Transverse colon (tissue), 4 donors: ENCODE measurements at places on chromosomes 1 and 21.
A peak's percentile ranks its signal among the peaks of the same experiment; 100 is the strongest.

- peak; percentile 69 for DNase-seq
Measured at GRCh38 chr1:209769171-209769904, 13.5 kb downstream of the TRAF3IP3 start.

- peak; percentile 15 for DNase-seq
Measured at GRCh38 chr1:206808615-206809014, 36.3 kb upstream of the IL10 start.

GRCh38 chr1:194466706-194467105, 1280.3 kb upstream of the B3GALT2 start:
- no peak for DNase-seq

GRCh38 chr1:63322114-63322943, at the start of gene FOXD3:
TSS of gene FOXD3 (plus strand) at chr1:63322567. CDS start at chr1:63323059, 492 bp downstream.
- peak; percentile 71 for DNase-seq

DNA sequence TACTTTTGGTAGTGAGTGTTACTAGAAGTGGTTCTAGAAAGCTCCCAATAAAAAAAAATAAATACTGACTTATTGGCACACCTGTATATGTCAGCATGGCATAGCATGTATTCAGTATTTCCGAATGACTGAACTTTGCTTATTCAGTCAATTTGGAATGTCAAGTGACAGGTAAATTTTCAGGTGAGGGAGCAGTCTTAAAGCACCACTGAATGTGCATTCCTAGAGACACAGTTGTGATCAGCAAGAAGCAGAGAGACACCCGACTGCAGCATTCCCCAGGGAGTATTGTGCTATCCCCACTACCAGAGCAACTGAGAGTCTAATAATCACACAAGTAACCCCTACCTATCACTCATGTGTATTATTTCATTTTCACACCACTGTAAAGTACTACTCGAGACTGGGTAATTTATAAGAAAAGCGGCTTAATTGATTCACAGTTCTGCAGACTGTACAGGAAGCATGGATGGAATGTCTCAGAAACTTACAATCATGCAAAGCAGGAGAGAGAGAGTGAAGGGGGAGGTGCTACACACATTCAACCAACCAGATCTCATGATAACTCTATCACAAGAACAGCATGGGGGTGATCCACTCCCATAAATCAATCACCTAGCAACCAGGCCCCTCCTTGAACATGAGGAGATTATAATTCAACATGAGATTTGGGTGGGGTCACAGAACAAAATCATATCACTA, 201.5 kb downstream of the TBX15 start:
- no peak for DNase-seq

DNA sequence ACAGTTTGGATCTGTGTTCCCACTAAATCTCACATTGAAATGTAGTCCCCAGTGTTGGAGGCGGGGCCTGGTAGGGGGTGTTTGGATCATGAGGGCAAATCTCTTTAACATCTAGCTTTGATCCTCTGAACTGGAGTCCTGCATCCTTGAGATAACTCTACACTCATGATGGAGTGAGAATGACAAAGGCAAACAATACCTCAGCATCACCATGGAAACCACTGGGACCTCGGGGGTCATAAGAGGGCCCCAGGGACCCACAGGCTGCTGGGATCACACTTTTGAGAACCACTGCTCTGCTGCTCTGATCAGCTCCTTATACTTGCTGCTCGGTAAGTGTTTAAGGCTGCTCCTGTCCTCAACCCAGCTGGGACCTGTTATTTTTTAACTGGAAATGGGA, 13.4 kb upstream of the OBSCN start:
- no peak for DNase-seq

DNA sequence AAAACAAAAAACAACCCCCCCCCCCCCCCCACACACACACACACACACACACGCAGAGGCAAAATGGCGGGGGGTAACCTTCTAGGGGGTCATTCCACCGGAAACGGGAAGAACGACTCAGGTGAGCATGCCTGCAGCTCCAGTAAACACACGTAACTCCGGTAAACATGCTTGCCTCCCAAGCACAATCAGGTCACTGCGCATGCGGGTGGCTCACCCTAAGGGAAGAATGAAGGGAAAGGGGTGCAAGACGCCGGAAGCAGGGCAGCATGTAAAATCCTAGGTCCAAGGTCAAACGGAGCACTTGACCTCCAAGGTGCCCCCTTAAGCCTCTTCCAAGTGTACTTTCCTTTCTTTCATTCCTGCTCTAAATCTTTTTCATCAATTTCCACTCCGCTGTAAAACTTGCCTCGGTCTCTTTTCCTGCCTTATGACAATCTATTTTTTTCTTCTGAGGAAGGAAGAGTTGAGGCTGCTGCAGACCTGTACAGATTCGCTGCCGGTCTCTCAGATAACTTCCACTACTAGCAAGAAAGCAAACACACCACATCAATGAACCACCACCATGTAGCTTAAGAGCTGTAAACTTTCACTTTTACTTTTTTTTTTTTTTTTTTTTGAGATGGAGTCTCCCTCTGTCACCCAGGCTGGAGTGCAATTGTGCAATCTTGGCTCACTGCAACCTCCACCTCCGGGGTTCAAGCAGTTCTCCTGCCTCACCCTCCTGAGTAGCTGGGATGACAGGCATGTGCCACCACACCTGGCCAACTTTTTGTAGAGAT, 21.0 kb upstream of the CBR3 start:
- peak; percentile 85 for DNase-seq

GRCh38 chr1:224493269-224493668, 58.7 kb upstream of the WDR26 start:
- DNase-seq = no peak

GRCh38 chr1:214525535-214526019, 25.8 kb downstream of the PTPN14 start:
- no peak for DNase-seq

GRCh38 chr1:25795211-25795610, 4.8 kb upstream of the SELENON start:
- no peak for DNase-seq

DNA sequence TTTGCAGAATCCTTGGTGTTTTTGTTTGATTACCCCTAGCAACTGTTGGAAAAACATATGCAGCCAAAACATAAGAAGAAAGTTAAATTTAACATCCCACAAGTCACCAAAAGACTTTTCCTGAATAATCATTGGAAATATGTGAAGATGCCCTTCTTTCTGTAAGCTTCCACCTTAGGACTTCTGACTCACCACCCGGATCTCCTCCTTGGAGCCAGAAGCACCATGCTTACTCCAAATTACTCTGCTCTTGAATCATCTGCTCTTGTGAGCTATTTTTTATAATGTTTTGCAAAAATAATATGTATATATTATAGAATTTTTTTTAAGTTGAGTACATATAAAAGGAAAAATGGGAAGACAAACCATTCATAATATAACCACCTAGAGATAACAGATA, 391.7 kb downstream of the KCTD3 start:
- DNase-seq = no peak

- DNase-seq = peak; percentile 91
Measured at GRCh38 chr1:161766102-161766981, at the start of gene ATF6. TSS of gene ATF6 (plus strand) at chr1:161766320. CDS start at chr1:161766361, 41 bp downstream.

- no peak for DNase-seq
Measured at GRCh38 chr1:6799499-6799898, 14.2 kb downstream of the CAMTA1 start.

DNA sequence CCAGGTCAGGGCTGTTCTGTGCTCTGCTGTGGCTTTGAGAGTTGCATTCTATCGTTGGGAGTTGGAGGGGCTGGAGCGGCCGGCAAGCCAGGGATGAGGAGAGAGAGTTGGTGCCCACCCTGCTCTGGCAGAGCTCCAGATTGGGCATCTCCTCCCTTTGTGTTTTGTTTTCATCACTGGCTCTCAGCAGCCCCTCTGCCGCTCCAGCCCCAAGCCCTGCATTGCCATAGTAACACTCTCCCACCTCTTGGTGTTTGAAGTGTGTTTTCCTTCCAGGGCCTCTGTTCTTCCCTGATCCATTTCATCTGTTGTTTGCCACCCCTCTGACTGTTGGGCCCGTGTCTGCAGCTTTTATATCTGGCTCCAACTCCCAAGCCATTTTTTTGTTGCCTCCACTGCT, 152.7 kb downstream of the URB2 start:
- no peak for DNase-seq

DNA sequence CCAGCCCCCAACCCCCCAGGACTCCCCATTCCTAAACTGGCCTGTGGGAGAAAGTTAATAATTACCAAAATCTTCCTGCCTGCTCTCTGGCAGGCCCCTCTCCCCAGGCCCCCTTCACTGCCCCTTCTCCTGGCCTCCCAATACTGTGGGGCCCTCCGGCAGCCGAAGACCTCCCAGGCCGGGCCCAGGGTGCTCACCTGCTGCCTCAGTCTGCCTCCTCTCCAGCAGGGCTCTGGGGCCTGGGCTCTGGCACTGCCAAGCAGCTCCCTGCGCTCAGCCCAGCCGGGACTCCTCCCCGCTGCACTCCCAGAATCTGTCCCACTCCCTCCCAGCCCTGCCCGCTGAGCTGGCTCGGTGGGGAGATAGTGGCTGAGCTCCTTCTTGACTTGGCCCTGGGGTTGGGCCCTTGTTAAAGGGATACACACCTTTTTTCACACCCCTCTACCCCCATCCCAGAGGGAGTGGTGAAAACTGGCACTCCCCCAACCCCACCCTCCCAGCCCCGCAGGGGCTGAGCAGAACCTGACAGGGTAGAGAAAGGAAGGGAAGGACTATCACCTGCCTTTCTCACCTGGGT, at the start of gene S100A16:
Gene S100A16, minus strand, starts transcription at position 383 of the 577 bp plus-strand sequence. CDS start 4,986 bp downstream, outside the sequence.
- DNase-seq = peak; percentile 91
